ENCODE measurements at places on chromosomes 12 and 14.
A peak's percentile ranks its signal among the peaks of the same experiment; 100 is the strongest.

DNA sequence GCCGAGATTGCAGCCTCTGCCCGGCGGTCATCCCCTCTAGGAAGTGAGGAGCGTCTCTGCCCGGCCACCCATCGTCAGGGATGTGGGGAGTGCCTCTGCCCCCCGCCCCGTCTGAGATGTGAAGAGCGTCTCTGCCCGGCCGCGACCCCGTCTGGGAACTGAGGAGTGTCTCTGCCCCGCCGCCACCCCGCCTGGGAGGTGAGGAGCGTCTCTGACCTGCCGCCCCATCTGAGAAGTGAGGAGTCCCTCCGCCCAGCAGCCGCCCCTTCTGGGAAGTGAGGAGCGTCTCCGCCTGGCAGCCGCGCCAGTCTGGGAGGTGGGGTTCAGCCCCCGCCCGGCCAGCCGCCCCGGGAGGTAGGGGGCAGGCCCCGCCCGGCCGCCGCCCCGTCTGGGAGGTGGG lies 544.0 kb downstream of the CCER1 start:
- no peak for DNase-seq

DNA sequence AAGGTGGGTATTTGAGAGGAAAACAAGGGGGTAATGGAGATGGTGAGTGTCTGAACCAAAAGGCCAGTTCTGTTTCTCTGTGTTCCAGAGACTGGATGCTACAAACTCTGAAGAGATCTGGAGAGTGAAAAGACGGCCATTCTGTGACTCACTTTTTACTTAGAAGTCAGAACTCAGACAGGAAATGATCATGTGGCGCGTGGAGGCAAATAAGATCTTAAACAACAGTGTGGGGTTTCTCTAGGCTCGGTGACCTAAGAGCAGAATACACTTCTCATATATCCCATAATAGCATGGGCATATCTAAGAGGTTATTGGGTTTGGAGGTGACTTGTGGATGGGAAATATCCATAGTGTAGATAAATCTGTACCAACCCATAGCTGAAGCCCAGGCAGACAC lies 463.5 kb downstream of the TMEM132D start:
- no peak for DNase-seq

DNA sequence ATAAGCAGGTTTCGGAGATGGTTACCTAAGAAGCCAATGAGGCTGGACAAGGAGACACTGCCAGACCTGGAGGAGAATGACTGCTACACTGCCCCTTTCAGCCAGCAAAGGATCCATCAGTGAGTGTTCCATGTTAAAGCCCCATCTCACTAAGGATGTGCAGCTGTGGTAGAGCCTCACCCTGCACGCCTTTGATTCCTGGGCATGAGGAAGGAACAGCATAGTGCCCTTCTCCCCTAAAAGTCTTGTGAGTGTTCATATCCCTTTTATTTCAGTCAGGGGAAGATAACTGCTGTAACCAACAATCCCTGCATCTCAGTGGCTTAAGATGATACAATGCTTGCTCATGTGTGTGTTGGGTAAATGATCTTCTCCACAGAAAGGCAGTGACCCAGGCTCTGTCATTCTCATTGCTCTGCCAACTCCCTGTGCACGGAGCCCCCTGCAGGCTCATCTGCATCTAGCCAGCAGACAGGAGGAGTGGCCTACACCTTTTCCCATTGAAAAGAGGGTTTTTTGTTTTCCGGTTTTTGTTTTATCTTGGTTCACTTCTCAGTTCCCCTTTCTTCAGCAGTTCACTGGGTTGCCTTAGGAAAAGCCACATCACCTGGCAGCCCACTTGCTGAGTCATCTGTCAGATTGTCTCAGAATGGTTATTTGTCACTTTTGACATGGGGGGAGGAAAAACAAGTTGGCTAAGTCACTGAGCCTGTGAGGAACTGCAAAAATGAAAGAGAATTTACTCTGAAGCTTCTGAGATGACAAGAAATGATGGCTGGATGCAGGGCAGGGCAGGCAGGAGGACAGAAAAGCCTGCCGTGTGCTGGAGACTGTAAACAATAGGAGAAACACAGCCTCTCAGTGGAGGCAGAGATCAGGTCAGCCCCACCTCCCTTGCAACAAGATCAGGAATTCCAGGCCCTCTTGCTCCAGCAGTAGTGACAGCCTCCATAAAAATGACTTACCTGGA lies 193.3 kb downstream of the ANO4 start:
- DNase-seq = peak; percentile 76

DNA sequence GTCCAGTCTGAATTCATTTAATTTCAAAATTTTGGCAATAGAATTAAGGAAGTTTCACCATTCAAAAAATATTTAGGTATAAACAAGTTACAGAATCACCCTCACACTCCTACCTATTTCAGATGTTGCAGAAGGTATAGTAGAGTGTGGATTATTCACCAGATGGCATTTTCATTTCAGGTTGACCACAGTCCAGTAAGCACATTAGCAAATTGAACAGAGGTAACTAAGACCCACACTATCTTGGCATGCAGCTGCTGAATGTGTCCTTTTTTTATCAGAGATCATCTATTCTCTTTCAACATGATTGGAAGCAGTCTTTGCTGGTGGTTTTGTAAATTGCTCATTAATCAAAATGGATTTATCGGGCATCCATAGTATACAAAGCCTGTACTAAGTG lies 151.8 kb upstream of the GARIN6 start:
- DNase-seq = peak; percentile 29

GRCh38 chr12:70706611-70707010 lies 69.4 kb upstream of the PTPRB start:
- DNase-seq = no peak

- no peak for DNase-seq
These were observed 394.9 kb downstream of the CCDC91 start for GRCh38 chr12:28585146-28585545.

- DNase-seq = no peak
These were observed 228.4 kb upstream of the OTX2 start for GRCh38 chr14:57038689-57039088.

DNA sequence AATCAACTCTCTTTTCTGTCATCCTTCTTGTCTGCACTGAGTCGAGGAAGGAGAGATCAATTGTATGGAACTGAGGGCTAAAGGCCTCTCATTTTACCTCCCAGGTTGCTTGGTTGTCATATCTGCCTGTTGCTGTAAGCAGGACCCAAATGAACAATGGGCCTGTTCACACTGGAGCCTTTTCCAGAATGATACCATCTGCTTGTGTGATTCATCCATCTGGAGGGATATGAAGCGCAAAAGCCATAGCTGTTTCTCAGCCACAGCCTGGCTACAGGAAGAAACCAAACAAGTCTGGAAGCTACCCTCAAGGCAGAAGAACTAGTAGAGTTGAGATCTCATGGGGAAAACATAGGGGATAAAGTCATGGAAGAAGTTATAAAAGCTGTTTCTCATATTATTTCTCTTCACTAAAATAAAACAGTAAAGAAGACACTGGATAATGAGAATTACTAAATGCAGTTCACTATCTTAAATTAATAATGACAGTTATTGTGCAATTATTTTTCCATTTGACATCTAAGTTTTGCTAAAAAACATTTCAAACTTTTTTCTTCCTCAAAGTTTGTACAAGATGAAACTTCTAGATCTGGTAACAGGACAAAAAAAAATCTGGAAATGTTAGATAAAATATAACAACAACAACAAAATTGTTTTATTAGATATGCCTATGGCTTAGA lies 106.3 kb downstream of the SPTSSA start:
- DNase-seq = peak; percentile 89

GRCh38 chr12:2140858-2141519 lies 88.2 kb downstream of the CACNA1C start:
- no peak for DNase-seq

GRCh38 chr12:121560392-121561008 lies 20.3 kb downstream of the KDM2B start:
- DNase-seq = no peak

- peak; percentile 29 for DNase-seq
These were observed 240.6 kb downstream of the CPNE8 start for GRCh38 chr12:38664661-38665269.

GRCh38 chr14:42316693-42317092 lies 710.0 kb downstream of the LRFN5 start:
- no peak for DNase-seq

GRCh38 chr12:34244608-34245007 lies 222.3 kb downstream of the ALG10 start:
- DNase-seq = no peak

GRCh38 chr14:99905121-99905520 lies 111.9 kb downstream of the EML1 start:
- no peak for DNase-seq

DNA sequence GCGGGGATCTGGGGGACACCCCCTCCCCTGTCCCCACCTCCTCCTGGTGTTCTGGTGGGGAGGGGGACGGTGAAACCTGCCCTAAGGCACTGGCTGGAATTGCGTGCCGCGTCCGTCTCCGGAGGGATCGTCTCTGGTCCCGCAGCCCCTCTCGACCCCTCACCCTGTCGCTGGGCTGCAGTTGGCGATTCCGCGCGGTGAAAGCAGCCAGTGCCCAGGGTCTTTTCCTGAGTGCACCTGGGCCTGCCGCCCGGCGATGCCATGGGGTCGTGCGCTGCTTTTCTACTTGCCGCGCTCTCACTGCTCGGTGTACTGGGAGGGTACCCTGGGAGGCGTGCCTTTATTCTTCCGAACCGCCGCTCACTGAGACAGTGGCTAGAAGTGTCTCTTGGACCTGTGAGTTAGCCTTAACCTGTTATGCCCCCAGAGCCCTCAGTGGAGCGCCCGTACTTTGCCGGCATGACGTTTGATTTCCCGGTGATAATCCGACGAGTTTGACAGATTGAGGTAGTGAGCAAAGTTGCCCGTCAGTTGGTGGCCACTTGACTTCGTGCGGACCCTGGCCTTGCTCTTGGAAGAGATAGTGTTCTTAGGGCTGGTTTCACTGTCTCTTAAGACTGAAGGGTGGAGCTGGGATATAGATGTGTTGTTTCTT lies 788 bp downstream of the SFSWAP start:
- no peak for DNase-seq

DNA sequence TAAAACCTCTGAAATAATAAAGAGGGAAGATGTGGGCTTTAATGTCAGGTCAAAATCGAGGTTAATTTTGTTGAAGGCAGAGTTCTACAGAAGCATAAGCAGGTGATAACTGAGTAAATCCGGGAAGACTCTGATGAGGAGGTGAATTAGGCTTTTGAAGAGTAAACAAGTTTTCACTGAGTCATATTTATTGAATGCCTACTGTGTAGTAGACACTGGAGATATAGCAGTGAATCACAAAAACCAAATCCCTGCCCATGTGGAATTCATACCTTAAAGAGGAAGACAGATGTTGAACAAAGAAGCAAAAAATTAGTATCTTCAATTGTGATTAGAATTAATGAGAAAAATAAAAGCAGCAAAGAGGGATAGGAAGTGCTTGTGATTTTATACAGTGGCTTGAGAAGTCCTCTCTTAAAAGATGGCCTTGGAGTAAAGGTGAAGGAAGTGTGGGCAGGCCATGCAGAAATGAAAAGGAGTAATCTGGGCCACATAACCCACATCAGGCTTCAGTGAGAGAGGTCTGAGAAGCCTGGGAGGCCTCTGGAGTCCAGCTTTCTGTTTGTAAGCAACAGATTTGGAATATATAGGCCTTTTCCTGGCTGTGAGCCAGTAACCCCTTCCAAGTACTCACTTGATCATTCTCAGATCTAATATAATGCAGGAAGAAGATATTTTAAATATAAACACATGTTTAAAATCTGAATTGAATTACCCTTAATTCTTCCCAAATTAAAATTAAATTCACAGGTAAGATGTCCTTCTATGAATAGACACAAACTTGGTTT lies 46.7 kb downstream of the BHLHE41 start:
- DNase-seq = no peak

GRCh38 chr14:68574906-68575305 lies 218.0 kb downstream of the ZFP36L1 start:
- DNase-seq = peak; percentile 38

- no peak for DNase-seq
These were observed 619.9 kb downstream of the AACS start for GRCh38 chr12:125684968-125685790.

- no peak for DNase-seq
These were observed 2.7 kb downstream of the MED6 start for GRCh38 chr14:70597731-70598130.

GRCh38 chr12:2629051-2629450 lies 165.7 kb upstream of the FKBP4 start:
- DNase-seq = no peak

DNA sequence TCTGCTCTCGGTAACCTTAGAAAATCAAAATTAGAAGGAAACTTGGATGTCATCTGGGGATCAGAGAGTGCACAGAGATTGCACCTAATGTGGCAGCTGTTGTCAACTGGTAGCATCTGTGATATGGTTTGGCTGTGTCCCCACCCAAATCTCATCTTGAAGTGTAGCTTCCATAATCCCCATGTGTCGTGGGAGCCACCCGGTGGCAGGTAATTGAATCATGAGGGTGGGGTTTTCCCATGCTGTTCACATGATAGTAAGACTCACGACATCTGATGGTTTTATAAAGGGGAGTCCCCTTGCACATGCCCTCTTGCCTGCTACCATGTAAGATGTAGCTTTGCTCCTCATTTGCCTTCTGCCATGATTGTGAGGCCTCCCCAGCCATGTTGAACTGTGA lies 127.7 kb upstream of the SRRM4 start:
- DNase-seq = no peak

DNA sequence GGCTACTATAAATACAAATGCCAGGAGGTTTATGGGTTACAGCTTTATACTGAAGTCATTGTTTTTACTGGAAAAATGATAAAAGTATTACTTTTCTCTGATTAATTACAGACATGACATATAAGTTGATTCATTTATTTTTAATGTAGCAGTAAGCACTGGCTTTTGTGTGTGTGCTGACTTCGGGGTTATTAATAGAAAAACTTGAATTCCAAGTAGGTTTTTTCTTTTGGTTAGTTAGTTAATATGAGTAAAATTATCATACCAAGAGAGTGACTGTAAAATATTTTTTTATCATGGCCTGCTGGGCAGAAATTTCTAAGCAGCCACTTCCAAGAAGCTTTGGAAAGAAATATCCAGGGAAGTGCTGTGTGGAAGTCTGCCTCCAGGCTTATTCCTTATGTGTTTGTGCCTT lies 56.4 kb downstream of the IFT81 start:
- no peak for DNase-seq

DNA sequence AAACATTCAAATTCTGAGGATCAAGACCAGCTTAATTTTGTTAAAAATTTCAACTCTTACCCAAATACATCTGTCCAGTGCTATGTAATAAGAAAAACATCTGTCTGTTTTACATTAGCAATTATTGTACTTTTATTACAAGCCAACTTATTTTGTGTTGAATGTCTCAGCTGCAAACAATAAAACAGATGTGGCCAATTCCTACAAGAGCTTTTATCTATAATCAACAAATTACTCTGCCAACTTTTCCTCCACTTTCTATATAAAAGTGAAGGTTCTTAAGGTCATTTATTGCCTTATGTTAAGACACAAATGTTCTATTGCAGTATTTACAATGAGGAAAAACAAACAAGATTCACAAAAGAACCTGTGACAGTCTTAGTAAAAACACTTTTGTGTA lies 72.7 kb downstream of the NOVA1 start:
- DNase-seq = no peak

All from renal cortical epithelial cell (primary cell).